CD4-positive, alpha-beta T cell (primary cell): ENCODE measurements at places on chromosomes 1 and 21.

DNA sequence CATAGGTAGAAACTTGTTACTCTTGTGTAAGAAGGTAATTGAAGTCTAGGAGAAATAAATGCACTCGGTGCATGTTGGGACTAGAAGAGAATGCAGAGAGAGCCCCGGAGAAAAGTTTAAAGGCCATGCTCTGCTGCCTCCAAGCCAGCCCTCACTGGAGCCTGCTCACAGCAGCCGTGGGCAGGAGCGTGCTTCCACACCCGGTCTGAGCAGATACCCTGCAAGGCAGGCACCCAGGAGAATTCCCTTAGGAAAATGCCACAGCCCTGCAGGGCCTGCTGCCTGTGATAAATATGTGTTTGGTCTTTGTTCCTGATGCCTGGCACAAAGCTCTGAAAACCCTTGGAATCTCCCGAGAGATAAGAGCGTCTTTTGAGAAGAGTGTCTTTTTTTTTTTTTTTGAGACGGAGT, 22.8 kb downstream of the C2CD2 start:
- no peak for DNase-seq

DNA sequence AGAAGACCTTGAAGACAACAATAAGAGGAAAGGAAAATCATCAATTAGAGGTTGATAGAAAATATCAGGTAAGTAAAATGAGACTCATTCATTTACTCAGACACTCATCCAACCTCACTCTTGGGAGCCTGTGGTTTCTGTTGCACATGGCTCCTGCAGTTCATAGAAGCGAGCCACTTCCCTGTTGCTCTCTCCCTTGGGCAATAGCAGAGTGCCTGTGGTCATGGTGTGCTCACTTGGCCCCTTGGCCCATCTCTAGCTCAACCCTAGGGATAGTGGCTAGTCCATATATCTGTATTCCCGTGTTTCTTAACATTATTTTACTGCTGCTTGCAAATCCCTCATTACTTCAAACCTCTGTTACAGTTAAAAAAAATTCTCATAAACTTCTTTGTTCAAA, 368.6 kb downstream of the PTPRC start:
- no peak for DNase-seq

DNA sequence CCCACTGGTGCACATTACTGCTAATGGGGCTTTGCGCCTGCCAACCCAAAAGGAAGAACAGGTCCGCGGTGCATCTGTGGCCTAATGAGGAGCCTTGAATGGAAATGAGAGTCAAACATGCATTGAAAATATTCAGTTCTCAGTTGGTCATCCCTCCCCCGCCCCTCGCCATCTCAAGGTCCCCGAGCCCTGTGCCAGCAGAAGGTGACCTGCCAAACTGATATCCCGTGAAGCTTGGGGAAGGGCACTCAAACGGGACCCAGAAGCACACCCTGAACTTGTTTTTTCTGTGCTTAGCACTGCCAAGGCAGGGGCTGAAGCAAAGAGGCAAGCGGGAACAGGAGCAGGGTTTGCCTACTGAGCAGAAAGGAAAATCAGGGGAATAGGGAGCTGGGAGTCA, 67.9 kb upstream of the ZNF648 start:
- DNase-seq = no peak

DNA sequence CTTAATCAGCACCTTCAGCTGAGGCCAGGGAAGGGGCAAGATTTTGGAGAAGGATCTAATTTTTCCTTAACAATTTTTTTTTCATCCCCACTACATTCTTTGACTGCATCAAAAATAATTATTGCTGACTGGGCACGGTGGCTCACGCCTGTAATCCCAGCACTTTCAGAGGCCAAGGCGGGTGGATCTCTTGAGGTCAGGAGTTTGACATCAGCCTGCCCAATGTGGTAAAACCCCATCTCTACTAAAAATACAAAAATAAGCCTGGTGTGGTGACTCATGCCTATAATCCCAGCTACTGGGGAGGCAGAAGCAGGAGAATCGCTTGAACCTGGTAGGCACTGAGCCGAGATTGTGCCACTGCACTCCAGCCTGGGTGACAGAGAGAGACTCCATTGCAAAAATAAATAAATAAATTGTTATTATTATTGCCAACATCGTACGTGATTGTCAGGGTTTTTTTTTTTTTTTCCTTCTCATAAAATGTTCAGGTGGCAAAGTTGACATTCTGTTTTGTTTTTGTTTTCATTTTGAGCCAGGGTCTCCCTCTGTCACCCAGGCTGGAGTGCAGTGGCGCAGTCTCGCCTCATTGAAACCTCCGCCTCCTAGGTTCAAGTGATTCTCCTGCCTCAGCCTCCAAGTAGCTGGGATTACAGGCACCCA, 37.3 kb upstream of the MORC3 start:
- DNase-seq = no peak

GRCh38 chr1:236009191-236009590, 55.7 kb downstream of the NID1 start:
- DNase-seq = no peak

GRCh38 chr1:195715652-195716051, 892.6 kb downstream of the KCNT2 start:
- no peak for DNase-seq

GRCh38 chr1:100643471-100644196, 75.9 kb upstream of the VCAM1 start:
- no peak for DNase-seq

GRCh38 chr1:206832352-206832880, 33.0 kb upstream of the IL20 start:
- DNase-seq = no peak

DNA sequence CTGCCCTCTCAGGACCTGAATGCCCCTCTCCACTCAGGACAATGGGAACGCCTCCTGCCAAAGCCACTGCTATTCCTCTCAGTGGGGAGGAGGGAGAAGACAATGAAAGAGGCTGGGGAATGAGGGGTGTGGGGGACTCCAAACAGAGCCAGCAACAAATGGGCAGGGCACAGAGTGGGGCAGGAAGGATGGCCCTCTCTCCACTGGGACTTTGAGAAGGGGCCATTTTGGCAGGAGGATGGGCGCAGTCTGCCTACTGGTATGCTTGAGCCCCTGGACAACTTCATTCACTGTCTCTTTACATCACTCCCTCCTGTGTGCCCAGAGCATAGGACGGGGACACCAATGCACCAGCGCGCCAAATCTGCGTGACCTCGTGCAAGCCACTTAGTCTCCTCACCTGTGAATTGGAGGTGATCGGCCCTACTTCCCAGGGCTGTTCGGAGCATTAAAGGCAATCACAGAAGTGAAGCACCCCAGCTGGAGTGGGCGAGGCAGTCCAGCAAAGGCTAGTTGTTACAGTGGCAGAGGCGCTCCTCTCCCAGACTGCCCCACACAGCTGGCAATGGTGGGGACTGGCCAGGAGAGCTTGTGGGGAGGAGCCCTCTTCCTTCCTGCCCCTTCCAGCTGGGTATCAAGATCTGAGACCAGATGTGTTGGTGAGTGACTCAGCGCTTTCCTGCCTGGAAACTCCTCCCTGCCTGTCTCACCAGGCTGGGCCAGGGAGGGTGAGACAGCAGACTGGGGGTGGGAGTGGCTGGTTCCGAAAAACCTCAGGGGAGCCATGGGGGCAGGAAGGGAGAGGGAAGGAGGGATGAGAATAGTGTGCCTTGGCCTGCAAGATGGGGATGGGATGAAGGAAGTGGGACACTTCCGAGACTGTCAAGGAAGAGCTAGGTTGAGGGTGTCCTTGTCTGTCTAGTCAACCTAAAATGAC, 22.4 kb upstream of the SYNC start:
- DNase-seq = no peak

- DNase-seq = no peak
These were observed 154.7 kb upstream of the KCNK2 start for GRCh38 chr1:214927796-214928195.

DNA sequence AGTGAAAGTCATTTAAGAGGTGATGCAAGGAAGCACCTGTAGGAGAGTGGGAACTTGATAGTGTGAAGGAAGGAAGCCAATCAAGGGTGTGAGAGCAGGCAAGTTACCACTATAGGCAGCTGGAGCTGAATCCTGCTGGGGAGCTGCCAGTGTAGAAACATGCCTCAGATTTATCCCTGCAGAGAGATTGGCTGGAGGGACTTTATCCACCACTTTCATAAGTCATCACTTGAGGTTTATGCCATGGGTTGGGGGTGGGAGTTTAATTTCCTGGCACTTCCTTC, 443.6 kb downstream of the PLPP3 start:
- no peak for DNase-seq

GRCh38 chr1:41430582-41430981, 53.9 kb downstream of the EDN2 start:
- no peak for DNase-seq
